ENCODE measurements at places on chromosomes 3 and 15. TPM values are rescaled to one million over a fixed set of nuclear protein-coding genes. Genes with fewer than 3 reads are reported as not detected.

DNA sequence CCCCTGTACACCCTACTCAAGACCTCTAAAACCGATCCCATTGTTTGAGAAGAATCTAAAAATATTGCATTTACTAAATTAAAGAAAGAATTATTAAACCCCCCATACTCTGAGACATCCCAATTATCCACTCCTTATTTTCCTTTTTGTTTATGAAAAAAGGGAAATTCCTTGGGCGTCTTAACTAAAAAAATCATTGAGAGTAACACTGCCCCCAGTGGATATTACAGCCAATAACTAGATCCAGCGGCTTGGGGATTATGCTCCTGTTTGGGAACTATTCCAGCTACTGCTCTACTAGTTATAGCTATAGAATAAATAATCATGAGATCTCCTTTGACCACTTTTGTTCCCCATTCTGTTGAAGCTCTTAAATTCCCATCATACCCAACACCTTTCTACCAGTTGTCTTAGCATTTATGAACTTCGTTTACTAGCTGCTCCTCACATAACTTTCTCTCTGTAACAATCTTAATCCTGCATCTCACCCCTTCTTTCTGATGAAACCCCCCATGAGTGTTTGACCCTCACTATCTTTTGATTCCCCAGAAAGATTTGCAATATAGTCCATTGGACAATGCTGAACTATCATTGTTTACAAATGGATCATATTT lies 12.7 kb upstream of the CFAP91 start:
- H3K27ac ChIP-seq, result no peak overlapping the region
- DNase-seq, result peak; percentile 52
- no peaks in the 10 kb centered on the region for H3K4me1 ChIP-seq
- no peaks in the 10 kb centered on the region for H3K36me3 ChIP-seq

DNA sequence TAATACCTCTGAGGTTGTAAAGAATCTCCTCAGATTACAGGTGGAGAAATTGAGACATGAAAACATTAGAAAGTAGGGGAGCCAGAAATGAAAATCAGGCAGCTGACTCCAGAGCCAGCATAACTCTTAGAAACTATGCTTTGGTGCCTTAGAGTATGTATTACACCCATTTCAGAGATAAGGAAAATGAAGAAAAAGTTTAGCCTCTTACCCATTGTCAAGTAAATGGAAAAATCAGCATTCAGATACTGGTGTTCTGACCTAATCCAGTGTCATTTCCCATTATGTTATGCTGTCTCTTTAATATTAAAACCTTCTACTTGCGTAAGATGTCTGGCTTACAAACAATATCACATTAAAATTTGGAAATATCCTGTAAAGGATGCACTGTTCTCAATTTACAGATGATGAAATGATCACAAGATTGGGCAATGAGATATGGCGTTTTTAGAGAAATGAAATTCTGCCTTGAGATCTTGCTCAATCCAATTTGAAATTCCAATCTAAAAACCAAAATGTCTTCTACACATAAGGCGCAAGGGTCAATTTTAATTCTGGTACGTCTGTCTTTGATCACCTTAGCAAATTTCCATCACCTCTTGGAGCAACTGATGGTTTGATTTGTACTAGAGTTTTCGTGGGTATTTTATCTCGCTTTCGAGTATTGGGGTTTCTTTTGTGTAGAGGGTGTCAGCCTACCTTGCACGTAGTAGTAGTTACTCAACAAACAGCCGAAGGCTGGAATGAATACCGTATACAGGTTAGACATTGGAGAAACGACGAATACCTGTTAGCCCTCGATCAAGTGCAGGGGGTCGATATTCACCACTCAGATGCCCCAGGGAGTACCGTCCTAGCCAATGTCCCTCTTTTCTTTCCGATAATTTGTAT lies 902 bp upstream of the ZCWPW2 start:
- peak overlapping the region; percentile 98 for H3K27ac ChIP-seq
- H3K4me1 ChIP-seq, result peaks cover 16% of the 10 kb centered on the region
- no peaks in the 10 kb centered on the region for H3K27me3 ChIP-seq

DNA sequence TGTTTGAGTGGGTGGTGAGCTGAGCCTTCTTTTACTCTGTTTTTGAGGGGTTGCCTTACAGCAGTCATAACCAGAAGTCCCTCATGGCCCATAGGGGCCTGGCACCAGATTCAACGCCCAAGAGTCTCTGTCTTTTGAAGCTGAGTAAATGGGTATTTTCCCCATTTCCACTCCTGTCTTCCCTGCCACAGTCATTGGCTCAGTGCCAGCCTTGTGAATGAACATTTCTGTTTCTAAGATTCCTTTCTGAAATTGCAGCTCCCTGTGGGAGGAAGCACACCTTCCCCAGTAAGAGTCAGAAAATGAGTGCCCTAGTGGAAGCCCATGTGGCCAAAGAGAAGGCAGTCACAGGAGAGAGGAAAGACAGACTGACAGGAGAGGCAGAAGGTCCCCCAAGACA lies 43.7 kb upstream of the POLR2M start:
- H3K27me3 ChIP-seq, result no peaks in the 10 kb centered on the region
- peaks cover 3% of the 10 kb centered on the region for H3K4me1 ChIP-seq
- no peak overlapping the region for H3K4me3 ChIP-seq
- DNase-seq, result no peak
- H3K36me3 ChIP-seq, result no peaks in the 10 kb centered on the region
- no peak overlapping the region for H3K27ac ChIP-seq

DNA sequence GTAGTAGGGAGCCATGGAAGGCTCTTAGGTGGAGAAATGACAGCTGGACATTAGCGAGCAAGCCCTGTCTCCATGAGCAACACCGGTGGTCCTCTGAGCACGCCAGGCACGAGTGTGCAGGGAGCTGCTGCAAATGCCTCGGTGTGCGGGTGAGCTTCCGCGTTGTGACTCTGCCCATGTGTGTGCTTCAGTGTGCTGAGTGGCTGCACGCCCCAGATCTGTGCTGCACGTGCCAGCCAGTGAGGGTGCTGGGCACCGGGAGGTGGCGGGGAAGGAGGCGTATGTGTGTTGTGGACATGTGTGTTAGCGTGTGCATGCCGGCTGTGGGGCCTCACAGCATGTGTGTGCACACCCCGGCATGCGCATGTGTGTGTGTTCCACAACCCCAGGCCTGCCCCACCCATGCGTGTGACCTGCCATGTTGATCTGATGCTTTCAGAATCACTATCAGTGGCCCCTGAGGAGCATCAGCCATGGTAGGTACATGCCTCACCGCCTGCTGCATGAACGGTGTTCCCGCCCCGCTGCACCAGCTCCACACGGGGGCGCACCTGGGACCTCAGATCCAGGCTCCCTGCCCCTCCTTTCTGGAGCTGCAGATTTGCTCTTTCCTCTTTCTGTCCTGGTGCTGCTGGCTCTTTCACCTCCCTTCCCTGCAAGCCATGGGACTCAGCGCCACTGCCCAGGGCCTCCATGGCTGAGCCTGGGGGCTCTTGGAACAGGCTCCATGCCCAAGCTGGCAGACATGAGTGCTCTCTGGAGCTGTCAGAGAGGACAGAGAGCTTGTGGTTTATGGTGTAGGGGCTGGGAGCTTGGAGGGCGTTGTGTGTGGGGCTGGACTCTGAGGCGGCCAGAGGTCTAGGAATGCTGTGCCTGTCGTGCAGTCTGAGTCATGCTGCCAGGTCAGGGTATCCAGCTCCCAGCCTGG lies 169.4 kb downstream of the TBC1D2B start:
- no peak for DNase-seq
- no peak overlapping the region for H3K4me3 ChIP-seq
- H3K27me3 ChIP-seq, result no peaks in the 10 kb centered on the region
- H3K36me3 ChIP-seq, result no peaks in the 10 kb centered on the region
- no peaks in the 10 kb centered on the region for H3K4me1 ChIP-seq

HCLS1 gene
- total RNA-seq, result 68.5 TPM

NKIRAS1 gene
- total RNA-seq, result 2.9 TPM
